ENCODE measurements at places on chromosomes 6 and 20. TPM values are rescaled to one million over a fixed set of nuclear protein-coding genes. Genes with fewer than 3 reads are reported as not detected.

GRCh38 chr20:6612606-6612923 lies 154.9 kb upstream of the BMP2 start:
- no peaks in the 10 kb centered on the region for H3K4me1 ChIP-seq
- DNase-seq, result no peak
- no peaks in the 10 kb centered on the region for H3K27me3 ChIP-seq
- no peak overlapping the region for H3K27ac ChIP-seq
- no peak overlapping the region for H3K4me3 ChIP-seq

DNA sequence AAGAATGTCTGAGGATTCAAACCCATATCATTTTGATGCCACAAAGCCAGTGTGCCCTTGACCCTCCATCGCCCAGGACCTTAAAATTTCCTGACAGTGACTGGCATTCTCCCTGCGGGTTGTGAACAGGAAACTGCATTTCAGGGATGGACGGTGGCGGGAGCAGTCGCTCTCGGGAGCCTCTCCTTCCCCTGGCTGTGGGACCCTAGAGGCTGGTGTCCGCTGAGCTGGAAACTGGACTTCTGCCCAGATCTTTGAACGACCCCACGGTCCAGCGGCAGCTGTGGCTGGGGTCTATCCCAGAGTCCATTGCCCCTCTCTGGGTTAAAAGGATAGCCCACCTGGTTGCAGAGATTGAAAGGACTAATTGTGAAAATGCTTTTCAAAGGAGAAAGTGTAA lies 1.4 kb upstream of the SEC63 start:
- no peak overlapping the region for H3K4me3 ChIP-seq
- no peaks in the 10 kb centered on the region for H3K27me3 ChIP-seq
- DNase-seq, result no peak

GRCh38 chr20:36128463-36129159 lies 25.9 kb upstream of the EPB41L1 start:
- no peak for DNase-seq
- no peaks in the 10 kb centered on the region for H3K4me1 ChIP-seq
- no peaks in the 10 kb centered on the region for H3K27me3 ChIP-seq
- no peak overlapping the region for H3K27ac ChIP-seq
- no peaks in the 10 kb centered on the region for H3K36me3 ChIP-seq

DNA sequence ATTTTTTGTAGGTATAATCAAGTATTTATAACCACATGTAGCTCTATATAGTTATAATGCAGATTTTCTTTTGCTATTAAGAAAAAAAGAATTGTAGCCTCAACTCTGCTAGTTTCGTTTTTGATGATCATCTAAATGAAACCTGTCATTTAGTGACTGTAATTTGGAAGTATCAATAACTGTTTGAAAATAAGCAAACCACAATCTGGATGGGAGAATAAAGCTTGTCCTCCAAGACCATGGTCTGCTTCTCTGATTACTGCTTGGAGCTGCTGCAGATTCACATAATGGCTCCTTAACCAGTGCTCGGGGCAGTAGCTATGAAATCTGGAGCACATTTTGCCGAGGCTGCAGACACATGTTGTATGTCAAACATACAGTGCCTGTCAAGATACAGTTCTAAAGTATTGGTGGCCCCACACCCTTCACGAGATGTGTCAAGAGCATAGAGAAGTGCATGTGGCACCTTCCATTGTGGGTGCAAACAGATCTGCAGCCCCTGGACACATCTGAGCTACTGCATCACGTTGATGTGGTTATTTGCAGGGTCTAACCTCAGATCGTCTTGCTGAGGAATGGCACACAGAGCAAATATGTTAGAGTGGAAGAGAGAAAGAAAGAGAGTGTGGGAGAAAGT lies 255.7 kb upstream of the SUPT3H start:
- DNase-seq, result no peak
- no peak overlapping the region for H3K4me3 ChIP-seq
- H3K27ac ChIP-seq, result no peak overlapping the region

DNA sequence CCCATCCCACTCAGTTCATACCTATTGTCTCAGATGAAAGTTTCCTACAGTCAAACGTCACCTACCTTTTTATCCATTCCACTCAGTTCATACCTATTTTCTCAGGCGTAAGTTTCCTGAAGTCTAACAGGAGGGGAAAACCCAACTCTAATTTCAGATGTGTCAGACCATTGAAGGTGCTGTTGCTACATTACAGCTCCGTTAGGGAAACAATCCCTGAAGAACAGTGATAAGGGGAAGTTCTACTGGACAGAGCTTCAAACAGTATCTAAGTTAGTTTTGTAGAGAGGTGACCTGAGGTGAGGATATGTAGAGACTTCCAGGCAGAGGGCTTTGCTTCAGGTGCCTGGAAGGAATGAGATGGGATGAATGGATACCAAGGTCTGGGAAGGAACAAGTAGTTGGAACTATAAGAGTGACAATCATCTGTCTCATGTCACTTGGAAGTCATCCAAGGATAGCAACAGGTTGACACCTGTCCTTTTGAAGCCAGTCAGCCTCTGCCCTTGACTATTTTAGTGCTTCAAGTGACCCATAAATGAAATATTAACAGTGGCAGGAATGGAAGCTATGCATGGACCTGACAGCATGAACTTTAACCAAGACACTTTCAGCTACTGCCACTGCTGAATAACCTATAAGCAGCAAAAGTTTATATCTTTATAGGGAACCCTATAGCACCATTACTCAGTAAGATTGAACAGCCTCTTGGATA lies 191.6 kb upstream of the MOCS1 start:
- no peak for DNase-seq
- H3K27ac ChIP-seq, result no peak overlapping the region
- H3K4me1 ChIP-seq, result no peaks in the 10 kb centered on the region
- H3K27me3 ChIP-seq, result no peaks in the 10 kb centered on the region
- H3K4me3 ChIP-seq, result no peak overlapping the region

GRCh38 chr6:166616261-166617238 lies 10.5 kb downstream of the RPS6KA2 start:
- H3K4me1 ChIP-seq, result peaks cover 46% of the 10 kb centered on the region
- no peak overlapping the region for H3K4me3 ChIP-seq
- H3K27ac ChIP-seq, result no peak overlapping the region

GRCh38 chr6:46367354-46368168 lies 123.7 kb downstream of the RCAN2 start:
- no peaks in the 10 kb centered on the region for H3K27me3 ChIP-seq
- DNase-seq, result no peak
- H3K4me1 ChIP-seq, result no peaks in the 10 kb centered on the region
- H3K27ac ChIP-seq, result no peak overlapping the region

DNA sequence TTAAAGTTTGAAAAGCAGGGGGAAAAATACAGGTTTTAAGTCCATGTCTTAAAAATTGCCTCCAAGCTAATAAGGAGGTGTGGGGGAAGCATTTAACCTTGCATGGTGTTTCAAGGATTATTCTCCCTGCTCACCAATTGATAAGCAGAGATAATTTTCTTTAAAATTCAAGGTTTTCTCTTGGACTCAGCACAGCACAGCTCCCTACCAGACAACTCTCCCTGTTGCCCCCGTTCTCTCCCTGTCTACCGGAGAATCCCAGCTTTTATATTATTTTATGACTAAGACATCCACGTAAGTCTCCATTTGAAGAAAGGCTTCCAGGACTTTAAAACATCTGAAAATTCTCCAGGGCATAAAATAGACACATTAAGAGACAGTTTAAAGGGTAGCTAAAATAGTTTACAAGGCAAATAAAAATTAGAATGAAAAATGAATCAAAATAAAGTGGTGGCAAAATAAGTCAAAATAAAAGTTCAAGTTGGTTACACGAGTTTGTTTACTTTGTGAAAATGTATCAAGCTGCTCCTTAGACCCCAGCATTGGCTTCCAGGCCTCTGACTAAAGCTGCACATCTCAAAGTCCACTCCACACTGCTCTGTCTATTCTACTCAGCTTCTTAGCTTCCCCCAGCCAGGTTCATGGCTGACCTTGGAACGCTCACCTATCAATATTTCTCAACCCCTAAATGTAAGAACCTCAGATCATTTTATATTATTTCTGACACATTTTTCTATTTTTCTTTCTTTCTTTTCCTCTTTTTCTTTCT lies 188.6 kb upstream of the PLCB4 start:
- H3K4me3 ChIP-seq, result no peak overlapping the region
- DNase-seq, result no peak
- no peaks in the 10 kb centered on the region for H3K27me3 ChIP-seq
- H3K4me1 ChIP-seq, result peaks cover 2% of the 10 kb centered on the region
- no peaks in the 10 kb centered on the region for H3K36me3 ChIP-seq
- no peak overlapping the region for H3K27ac ChIP-seq

GRCh38 chr6:132858750-132859149 lies 44.4 kb downstream of the RPS12 start:
- no peak for DNase-seq
- H3K27me3 ChIP-seq, result no peaks in the 10 kb centered on the region
- H3K27ac ChIP-seq, result no peak overlapping the region
- H3K4me1 ChIP-seq, result no peaks in the 10 kb centered on the region
- no peaks in the 10 kb centered on the region for H3K36me3 ChIP-seq

- H3K27me3 ChIP-seq, result no peaks in the 10 kb centered on the region
- H3K36me3 ChIP-seq, result no peaks in the 10 kb centered on the region
- H3K4me1 ChIP-seq, result no peaks in the 10 kb centered on the region
- H3K4me3 ChIP-seq, result no peak overlapping the region
These were observed 108.0 kb upstream of the LRFN2 start for GRCh38 chr6:40695114-40695513.

DNA sequence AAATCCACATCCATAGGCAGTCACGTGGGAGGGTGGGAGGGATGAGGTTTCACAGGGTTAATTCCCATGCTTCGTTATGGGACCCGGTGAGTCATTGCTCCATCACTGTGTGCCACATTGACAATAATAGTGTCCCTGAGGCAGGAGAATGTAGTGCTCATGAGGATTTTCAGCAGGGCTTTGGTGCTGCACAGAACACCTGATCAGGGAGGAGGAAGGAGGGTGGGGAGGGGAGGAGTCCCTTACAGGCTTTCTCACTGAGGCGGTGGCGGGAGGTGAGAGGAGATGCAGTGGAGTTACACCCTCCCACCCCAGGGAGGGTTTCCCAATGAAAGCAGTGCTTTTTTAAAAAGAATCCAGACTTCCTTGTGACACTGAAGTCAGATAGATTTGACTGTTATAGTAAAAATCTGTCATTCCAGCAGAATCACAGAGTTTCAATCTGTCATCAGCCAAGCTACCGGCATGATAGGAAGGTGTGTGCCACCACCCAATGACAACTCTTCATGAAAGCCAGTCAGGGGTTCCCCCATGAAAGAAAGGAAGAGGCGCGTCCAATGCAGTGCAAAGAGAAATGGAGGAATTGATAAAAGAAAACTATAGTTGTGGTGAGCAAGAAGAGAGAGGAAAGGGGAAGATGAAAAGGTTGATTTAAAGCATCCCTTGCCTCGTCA lies 144.8 kb downstream of the TBC1D7 start:
- no peaks in the 10 kb centered on the region for H3K27me3 ChIP-seq
- DNase-seq, result no peak
- no peak overlapping the region for H3K4me3 ChIP-seq
- H3K4me1 ChIP-seq, result no peaks in the 10 kb centered on the region

DNA sequence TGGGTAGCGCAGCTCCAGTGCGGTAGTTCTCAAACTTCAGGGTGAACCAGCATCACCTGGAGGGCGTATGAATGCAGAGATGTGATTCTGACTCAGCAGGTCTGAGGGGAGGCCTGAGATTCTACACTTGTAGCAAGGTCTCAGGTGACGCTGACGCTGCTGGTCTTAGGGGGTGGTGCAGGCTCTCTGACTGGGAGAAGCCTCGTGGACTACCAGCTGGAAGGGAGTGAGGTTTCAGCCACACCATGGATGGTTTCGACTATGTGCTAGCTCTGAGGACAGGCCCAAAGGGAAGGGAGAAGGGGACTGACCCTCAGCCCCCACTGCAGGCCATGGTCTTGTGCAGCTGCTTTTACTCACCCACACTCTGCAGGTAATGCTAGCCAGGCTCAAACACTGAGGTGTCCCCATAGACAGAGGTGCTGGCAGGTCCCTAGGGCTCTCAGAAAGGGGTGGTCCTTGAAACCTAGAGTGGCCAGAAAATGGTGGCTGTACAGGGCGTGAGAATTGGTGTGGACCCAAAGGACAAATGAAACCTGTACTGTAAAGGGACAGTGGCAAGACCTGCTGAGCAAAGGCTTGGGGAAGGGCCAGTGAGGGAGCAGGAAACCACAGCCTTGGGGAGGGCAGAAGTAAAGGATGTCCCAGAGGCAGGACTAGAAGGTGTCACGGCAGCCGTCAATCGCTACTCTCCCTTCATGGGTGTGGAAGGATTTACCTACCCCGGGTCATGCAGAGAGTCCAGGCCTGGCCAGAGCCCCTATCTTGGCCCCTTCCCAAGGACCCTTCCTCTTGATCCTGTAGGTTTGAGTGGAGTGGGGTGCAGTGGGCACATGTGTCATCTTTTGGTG lies 52.7 kb downstream of the EBF4 start:
- DNase-seq, result no peak
- H3K27ac ChIP-seq, result no peak overlapping the region
- H3K36me3 ChIP-seq, result no peaks in the 10 kb centered on the region
- no peaks in the 10 kb centered on the region for H3K27me3 ChIP-seq
- H3K4me1 ChIP-seq, result no peaks in the 10 kb centered on the region

DNA sequence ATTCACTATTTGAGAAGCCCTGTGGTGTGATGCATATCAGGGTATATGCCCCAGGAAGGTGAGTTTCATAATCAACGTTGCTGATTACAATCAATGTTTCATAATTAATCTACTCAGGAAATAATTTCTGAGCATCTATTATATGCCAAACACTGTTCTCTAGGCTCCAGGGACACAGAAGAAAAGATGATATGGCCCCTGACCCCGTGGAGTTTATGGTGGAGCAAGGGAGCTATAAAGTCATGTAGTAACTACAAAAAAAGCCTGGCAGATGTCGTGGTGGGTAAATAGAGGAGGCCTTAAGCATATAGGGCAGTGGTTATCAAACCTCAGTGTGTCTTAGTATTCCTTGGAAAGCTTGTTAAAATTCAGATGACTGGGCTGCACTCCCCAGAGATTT lies 40.1 kb upstream of the BCAS1 start:
- DNase-seq, result no peak
- H3K4me3 ChIP-seq, result no peak overlapping the region
- H3K27ac ChIP-seq, result no peak overlapping the region
- no peaks in the 10 kb centered on the region for H3K36me3 ChIP-seq
- no peaks in the 10 kb centered on the region for H3K4me1 ChIP-seq

The EPHA7 gene
- total RNA-seq, result 0.95 TPM

The KHDC1L gene
- not detected for total RNA-seq

The PTCHD4 gene
- 4.6 TPM for total RNA-seq

The CD40 gene
- total RNA-seq, result 20.3 TPM

The FAM83C gene
- total RNA-seq, result not detected

The SMOC2 gene
- 84.4 TPM for total RNA-seq

The CRNKL1 gene
- total RNA-seq, result 19.4 TPM

The PANK2 gene
- total RNA-seq, result 29.7 TPM

The ID1 gene
- total RNA-seq, result 47.3 TPM

The CLPSL1 gene
- not detected for total RNA-seq

Measured in ovary (tissue), 10 donors.